ENCODE measurements at places on chromosomes 12 and 14.
A peak's percentile ranks its signal among the peaks of the same experiment; 100 is the strongest.

DNA sequence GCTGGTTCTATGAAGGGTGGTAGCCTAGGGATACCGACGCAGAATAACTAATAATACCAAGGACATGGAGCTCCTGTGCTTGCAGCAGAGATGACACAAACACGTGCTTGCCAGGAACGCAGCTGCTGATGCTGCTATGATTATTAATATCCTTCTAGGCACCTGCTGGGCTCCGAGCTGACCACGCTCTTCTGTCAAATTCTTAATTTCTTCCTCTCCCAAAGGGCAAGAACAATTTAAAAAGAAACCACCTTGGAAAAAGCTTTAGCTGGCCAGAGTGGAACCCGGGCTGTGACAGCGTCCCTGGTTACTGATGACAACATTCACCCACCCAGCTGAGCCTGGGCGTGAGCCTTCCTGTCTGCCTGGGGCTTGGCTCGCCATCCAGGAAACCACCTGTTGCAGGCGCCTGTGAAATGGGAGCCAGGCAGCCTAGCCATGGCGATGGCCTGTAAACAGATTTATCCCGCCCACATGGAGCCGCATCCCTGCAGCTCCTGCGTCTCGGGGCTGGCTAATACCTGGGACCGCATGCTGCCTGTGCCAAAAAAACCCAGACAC lies 28.8 kb downstream of the CLMN start:
- peaks cover 28% of the 10 kb centered on the region for H3K4me1 ChIP-seq
- H3K36me3 ChIP-seq: peaks cover 9% of the 10 kb centered on the region
- peaks cover 11% of the 10 kb centered on the region for H3K27me3 ChIP-seq
- H3K4me3 ChIP-seq: no peak overlapping the region
- DNase-seq: no peak
- no peak overlapping the region for H3K27ac ChIP-seq

DNA sequence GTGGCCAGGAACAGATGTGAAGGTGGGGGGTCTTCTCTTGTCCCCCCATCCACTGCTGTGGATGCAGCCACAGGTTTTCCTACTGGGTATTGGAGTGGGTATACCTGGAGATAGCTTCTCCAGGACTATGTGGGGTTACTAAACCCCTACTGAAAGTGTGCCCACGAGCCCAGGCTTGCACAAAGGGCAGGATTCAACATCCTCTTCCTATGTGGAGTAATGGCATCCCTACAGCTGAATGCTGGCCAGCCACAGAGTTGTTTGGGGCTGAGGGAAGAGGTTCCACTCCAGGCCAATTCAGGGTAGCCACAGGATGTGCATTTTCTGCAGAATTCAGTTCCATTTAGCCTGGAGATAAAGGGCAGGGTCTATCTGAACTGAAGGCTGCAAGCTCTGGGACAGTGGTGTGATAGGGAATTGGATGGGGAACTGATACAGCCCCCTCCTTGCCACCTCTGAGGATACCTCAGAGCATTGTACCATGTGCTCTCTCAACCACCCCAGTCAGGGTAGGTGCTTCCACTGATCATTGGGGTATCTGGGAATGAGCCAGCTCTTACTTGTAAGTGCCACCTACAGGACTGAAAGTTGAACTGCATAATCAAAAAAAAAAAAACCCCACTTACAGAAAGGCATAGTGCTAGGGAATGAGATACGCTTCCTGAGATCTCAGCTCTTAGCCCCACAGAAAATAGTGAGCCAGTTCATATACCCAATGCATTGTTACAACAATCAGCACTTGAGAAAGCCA lies 187.1 kb downstream of the KITLG start:
- H3K27me3 ChIP-seq: peaks cover 8% of the 10 kb centered on the region
- DNase-seq: no peak
- H3K36me3 ChIP-seq: no peaks in the 10 kb centered on the region
- H3K27ac ChIP-seq: no peak overlapping the region

GRCh38 chr14:77248666-77249065 lies 22.3 kb downstream of the NGB start:
- no peak overlapping the region for H3K27ac ChIP-seq
- H3K4me1 ChIP-seq: no peaks in the 10 kb centered on the region
- no peak for DNase-seq

GRCh38 chr12:5248230-5248629 lies 183.7 kb upstream of the NTF3 start:
- no peaks in the 10 kb centered on the region for H3K36me3 ChIP-seq
- DNase-seq: no peak
- H3K27me3 ChIP-seq: peaks cover 34% of the 10 kb centered on the region

DNA sequence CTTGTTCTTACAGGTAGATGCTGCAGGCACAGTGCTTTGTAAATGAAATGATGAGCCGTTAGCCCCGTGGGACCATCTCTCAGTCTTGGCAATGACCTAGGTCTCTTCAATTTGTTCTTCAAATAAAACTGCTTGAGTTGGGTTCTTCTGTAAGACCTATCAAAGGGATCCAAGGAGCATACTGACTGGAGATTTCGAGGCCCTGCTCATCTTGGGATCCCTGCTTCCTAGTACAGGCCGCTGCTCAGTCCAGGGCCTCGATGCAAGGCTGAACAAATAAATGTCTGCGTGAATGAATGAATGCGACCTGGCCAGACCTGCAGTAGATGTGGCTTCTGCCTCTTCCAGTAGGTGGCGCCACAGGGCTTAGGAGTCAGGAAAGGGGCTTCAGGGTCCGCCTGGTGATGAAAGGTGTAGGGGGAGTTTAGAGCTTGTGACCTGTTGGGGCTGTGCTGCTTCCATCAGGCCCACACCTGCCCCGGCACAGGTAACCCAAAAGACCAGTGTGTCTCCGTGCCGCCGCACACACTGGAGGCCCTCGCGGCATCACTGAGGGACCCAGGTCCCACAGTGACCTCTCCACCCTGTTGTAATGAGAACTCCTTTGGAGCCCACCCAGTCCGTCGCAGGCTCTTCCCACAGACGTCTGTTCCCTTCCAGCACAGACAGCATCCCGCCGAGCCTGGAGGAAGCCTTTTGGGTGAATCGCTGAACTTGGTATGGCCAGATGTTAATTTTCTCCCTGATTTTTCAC lies 4.4 kb downstream of the CACNA1C start:
- peaks cover 68% of the 10 kb centered on the region for H3K27me3 ChIP-seq
- H3K36me3 ChIP-seq: no peaks in the 10 kb centered on the region
- H3K4me3 ChIP-seq: no peak overlapping the region
- H3K4me1 ChIP-seq: peaks cover 21% of the 10 kb centered on the region

GRCh38 chr12:6852651-6853354 lies 853 bp downstream of the USP5 start:
- H3K27me3 ChIP-seq: no peaks in the 10 kb centered on the region
- H3K36me3 ChIP-seq: peaks cover 15% of the 10 kb centered on the region
- H3K27ac ChIP-seq: peak overlapping the region; percentile 100
- peak overlapping the region; percentile 98 for H3K4me3 ChIP-seq
- H3K4me1 ChIP-seq: peaks cover 29% of the 10 kb centered on the region

GRCh38 chr12:104516821-104517220 lies 60.1 kb downstream of the CHST11 start:
- H3K27me3 ChIP-seq: no peaks in the 10 kb centered on the region
- H3K27ac ChIP-seq: no peak overlapping the region

- no peak for DNase-seq
- no peak overlapping the region for H3K27ac ChIP-seq
- no peaks in the 10 kb centered on the region for H3K27me3 ChIP-seq
- no peak overlapping the region for H3K4me3 ChIP-seq
- no peaks in the 10 kb centered on the region for H3K36me3 ChIP-seq
Observed at GRCh38 chr12:63224396-63224795, 73.4 kb upstream of the AVPR1A start.

- no peak for DNase-seq
- H3K27ac ChIP-seq: no peak overlapping the region
- H3K4me3 ChIP-seq: no peak overlapping the region
- peaks cover 10% of the 10 kb centered on the region for H3K4me1 ChIP-seq
- H3K36me3 ChIP-seq: no peaks in the 10 kb centered on the region
Observed at GRCh38 chr14:65940056-65940735, 527.7 kb downstream of the FUT8 start.

GRCh38 chr12:66354291-66354690 lies 52.0 kb downstream of the HELB start:
- H3K36me3 ChIP-seq: peaks cover 8% of the 10 kb centered on the region
- H3K27me3 ChIP-seq: no peaks in the 10 kb centered on the region
- H3K4me3 ChIP-seq: no peak overlapping the region
- no peak overlapping the region for H3K27ac ChIP-seq
- no peaks in the 10 kb centered on the region for H3K4me1 ChIP-seq

DNA sequence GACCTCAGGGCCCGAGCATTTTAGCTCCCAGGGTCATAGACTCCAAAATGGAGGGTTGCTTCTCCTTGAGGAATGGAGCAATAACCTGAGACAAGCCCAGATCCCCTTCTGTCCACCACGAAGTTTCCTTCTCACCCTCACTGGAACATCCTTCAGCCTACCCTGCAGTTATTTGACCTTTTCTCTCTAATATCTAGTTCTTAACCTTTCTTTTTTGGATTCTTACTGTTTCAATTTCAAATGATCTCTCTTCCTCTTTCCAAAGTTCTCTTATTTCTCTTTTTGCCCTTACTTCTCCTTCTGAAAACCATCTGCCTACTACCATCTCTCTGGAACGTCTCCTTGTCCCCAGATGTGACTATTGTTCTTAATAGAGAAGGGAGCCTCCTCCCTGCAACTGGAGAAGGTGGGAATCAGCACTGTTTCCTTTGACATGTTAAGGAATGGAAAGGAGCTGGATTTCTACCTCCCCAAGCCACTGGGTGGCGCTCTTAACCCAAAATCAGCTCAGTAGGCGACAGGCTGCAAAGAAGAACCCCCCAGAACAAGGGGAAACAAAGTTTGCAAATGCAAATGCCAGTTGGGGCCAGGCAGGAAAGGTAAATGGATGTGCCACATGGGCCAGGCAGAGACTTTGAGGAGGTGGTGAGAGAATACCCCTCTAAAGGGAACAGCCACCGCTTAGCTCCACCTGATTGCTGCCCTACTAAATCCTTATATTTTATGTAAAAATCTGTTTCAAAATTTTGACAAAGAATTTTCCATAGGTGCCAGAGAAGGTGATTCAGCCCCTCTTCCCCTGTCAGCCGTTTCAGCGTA lies 22.4 kb upstream of the PDE1B start:
- H3K27me3 ChIP-seq: peaks cover 43% of the 10 kb centered on the region
- DNase-seq: peak; percentile 48
- H3K36me3 ChIP-seq: no peaks in the 10 kb centered on the region
- H3K4me3 ChIP-seq: no peak overlapping the region

GRCh38 chr12:69136931-69137613 lies 102.3 kb upstream of the CPSF6 start:
- no peak for DNase-seq
- H3K36me3 ChIP-seq: peaks cover 3% of the 10 kb centered on the region
- no peak overlapping the region for H3K4me3 ChIP-seq
- no peaks in the 10 kb centered on the region for H3K4me1 ChIP-seq
- no peaks in the 10 kb centered on the region for H3K27me3 ChIP-seq

DNA sequence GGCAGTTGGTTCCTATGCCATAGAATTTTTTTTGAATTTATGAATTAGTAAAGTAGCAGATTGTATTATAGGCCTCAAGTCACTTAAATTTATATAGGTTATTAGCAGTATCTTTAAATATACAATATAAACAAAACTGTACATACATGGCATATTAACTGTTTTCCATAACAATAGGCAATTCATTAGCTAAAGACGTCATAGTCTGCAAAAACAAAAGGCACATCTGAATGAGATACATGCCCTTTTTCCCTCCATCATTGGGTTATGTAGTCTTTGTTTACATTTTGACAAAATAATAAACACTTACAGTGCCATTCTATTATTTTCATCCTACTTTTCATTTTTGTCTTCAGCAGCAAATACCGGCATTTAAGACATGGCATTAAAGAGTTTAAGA lies 1.1 kb upstream of the VCPKMT start:
- peak overlapping the region; percentile 86 for H3K27ac ChIP-seq
- peak overlapping the region; percentile 45 for H3K4me3 ChIP-seq
- H3K36me3 ChIP-seq: peaks cover 13% of the 10 kb centered on the region
- no peak for DNase-seq

- no peak for DNase-seq
- H3K4me1 ChIP-seq: peaks cover 8% of the 10 kb centered on the region
- H3K27ac ChIP-seq: no peak overlapping the region
- no peak overlapping the region for H3K4me3 ChIP-seq
- H3K36me3 ChIP-seq: no peaks in the 10 kb centered on the region
Observed at GRCh38 chr14:33359288-33359881, 420.7 kb downstream of the NPAS3 start.

GRCh38 chr14:62118871-62119270 lies 356.7 kb downstream of the SNAPC1 start:
- H3K4me1 ChIP-seq: peaks cover 9% of the 10 kb centered on the region
- no peak overlapping the region for H3K27ac ChIP-seq
- H3K4me3 ChIP-seq: peak overlapping the region; percentile 50
- H3K27me3 ChIP-seq: peaks cover 71% of the 10 kb centered on the region

DNA sequence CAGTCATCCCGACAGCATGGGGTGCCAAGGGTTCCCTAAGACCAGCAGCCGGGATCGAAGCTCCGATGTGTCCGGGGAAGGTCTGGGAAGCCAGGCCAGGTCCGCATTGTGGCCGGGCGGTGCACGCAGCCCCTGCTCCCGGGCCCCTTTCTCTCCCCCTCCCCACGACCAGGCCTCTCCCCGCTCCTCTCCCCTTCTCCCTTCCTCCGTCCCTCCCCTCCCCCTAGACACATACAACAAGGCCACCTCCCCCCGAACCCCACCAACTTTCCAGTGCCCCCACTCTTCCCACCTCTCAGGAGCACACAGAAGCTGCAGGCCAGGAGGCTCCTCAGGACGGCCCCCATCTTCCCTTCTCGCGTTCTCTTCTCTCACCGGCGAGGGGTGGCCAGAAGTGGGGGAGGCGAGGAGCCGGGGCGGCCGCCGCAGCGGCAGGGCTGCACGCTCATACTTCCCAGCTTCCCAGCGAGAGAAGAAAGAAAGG lies 413 bp downstream of the LRP6 start:
- peak overlapping the region; percentile 100 for H3K27ac ChIP-seq
- peaks cover 28% of the 10 kb centered on the region for H3K4me1 ChIP-seq
- H3K36me3 ChIP-seq: peaks cover 9% of the 10 kb centered on the region
- DNase-seq: no peak
- no peaks in the 10 kb centered on the region for H3K27me3 ChIP-seq

DNA sequence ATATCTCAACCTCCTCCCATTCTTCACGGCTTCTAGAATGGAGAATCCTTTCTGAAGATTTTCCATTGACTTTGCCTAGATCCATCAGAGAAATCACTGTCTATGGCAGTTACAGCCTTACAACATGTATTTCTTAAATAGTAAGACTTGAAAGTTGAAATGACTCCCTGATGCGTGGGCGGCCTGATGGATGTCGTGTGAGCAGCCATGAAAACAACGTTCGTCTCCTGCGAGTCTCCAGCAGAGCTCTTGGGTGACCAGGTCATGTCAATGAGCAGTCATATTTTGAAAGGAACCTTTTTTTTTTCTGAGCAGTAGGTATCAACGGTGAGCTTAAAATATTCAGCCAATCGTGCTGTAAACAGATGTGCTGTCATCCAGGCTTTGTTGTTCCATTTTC lies 139.9 kb upstream of the C14orf180 start:
- H3K4me1 ChIP-seq: peaks cover 6% of the 10 kb centered on the region
- no peak overlapping the region for H3K27ac ChIP-seq
- DNase-seq: no peak
- H3K4me3 ChIP-seq: no peak overlapping the region

GRCh38 chr12:55720894-55721444 lies 776 bp downstream of the RDH5 start:
- peaks cover 5% of the 10 kb centered on the region for H3K36me3 ChIP-seq
- DNase-seq: no peak
- no peak overlapping the region for H3K4me3 ChIP-seq
- no peaks in the 10 kb centered on the region for H3K27me3 ChIP-seq
- H3K4me1 ChIP-seq: peaks cover 8% of the 10 kb centered on the region

GRCh38 chr12:16030744-16031143 lies 119.6 kb downstream of the DERA start:
- H3K36me3 ChIP-seq: peaks cover 8% of the 10 kb centered on the region
- no peak for DNase-seq
- no peak overlapping the region for H3K4me3 ChIP-seq
